Erythroblast (primary cell): ENCODE measurements at places on chromosomes 3 and 15.
A peak's percentile ranks its signal among the peaks of the same experiment; 100 is the strongest.

- DNase-seq, result no peak
Observed at GRCh38 chr3:37218206-37218605, 43.8 kb upstream of the LRRFIP2 start.

- no peak for DNase-seq
Observed at GRCh38 chr3:98702166-98702565, 61.0 kb upstream of the ST3GAL6 start.

DNA sequence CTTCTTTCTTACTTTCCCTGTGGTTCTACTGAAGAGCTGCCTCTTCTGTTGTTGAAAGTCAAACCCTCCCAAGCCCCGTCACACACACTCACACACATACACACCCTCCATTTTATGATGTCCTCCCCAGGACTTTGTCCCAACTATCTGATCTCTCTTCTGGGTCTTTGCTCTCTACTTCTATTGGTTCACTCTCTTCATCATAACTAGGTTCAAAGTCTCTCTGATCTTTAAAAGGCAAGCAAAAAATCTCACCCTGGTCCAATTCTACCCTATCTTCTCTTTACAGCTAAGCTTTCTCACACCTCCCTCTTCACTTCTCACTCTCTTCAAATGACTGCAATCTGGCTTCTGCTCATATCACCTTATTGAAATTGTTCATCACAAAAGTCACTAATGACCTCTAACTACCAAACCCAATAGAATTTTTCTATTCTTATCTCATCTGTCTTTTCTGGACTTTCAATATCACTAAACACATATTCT, 34.8 kb downstream of the LRRFIP2 start:
- DNase-seq, result peak; percentile 21

- no peak for DNase-seq
Observed at GRCh38 chr3:175445741-175446140, 586.6 kb downstream of the NAALADL2 start.

DNA sequence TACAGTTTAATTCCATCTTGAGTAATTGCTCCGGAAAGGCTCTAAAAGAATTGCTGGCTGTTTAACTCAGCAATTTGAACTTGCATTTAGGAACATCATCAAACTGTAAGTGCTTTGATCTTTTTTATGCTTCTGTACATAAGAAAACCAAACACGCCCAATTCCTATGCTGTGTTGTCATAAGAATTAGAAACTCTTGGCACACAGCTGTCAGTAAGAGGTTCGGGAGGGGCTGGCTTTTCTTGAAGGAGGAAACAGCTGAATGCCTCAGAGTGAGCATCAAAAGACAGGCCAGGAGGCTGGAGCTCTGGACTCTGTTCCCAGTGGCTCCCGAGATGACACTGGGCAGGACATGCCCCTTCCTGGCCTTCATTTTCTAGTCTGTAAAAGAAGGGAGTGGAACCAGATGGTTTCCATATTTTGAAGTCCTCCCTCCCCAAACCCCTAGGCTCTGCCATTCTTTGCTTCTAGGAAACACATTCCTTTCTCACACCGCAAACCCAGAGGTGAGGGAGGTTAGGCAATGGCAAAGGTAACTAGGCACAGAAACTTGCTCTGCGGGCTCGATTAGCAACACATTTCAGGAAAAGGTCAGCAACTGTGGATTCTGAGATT, 73.7 kb upstream of the DLG1 start:
- DNase-seq, result no peak

GRCh38 chr3:52279596-52279995, 1.1 kb upstream of the WDR82 start:
- no peak for DNase-seq

- no peak for DNase-seq
Observed at GRCh38 chr3:177601152-177601551, 403.9 kb upstream of the TBL1XR1 start.

- no peak for DNase-seq
Observed at GRCh38 chr3:125378762-125379161, 3.6 kb upstream of the ZNF148 start.

- no peak for DNase-seq
Observed at GRCh38 chr3:107945417-107946094, 145.3 kb downstream of the CD47 start.

DNA sequence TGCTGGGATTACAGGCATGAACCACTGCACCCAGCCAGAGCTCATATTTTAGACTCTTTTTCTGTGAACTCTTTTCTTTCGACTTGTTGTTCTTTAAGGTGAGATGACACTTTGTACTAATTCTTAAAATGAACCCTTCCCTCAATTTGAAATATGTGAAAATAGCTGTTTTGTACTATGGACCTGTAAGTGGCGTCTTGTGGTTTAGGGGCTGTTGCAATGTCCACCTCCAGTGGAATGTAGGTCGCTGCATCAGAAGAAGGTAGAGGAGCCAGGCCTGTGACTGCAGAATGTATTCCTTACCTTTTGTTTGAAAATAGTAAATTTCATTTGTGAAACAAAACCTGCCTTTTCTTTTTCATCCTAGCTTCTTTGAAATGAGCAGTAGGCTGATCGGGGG, 38.9 kb downstream of the FNDC3B start:
- no peak for DNase-seq

- DNase-seq, result no peak
Observed at GRCh38 chr15:29242456-29243242, 27.0 kb downstream of the NSMCE3 start.

GRCh38 chr3:151169262-151169947, 33.6 kb downstream of the GPR171 start:
- no peak for DNase-seq

GRCh38 chr3:72896996-72897757, 9.3 kb downstream of the GXYLT2 start:
- DNase-seq, result no peak

GRCh38 chr3:14633819-14634424, 17.6 kb upstream of the CCDC174 start:
- DNase-seq, result peak; percentile 79

- DNase-seq, result no peak
Observed at GRCh38 chr3:36381311-36381956, 1.1 kb downstream of the STAC start.

DNA sequence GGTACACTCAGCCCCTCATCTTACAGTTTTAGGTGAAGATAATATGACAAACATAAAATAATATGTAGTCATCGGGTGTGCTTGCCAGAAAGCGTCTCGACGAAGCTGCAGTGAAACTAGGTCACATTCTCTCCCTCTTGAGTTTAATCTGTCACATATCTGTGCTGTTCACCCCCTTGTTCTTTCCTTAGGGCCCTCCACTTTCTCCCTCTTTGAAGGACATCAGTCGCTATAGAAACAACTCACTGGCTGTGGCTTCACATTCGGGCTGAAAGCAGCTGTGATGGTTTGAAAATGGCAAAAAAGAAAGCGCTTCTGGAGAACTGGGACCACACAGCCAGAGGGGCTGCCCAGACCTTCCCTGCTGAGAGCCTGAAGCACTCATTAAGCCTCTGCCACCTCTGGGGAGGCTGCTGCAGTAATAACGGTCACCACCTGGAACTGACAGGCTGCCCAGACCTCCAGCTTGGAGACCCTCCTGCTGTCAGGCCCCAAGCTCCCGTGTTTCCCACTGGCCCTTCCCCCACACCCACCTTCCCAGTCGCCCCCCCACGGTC, 50.3 kb downstream of the ABTB1 start:
- DNase-seq, result no peak

DNA sequence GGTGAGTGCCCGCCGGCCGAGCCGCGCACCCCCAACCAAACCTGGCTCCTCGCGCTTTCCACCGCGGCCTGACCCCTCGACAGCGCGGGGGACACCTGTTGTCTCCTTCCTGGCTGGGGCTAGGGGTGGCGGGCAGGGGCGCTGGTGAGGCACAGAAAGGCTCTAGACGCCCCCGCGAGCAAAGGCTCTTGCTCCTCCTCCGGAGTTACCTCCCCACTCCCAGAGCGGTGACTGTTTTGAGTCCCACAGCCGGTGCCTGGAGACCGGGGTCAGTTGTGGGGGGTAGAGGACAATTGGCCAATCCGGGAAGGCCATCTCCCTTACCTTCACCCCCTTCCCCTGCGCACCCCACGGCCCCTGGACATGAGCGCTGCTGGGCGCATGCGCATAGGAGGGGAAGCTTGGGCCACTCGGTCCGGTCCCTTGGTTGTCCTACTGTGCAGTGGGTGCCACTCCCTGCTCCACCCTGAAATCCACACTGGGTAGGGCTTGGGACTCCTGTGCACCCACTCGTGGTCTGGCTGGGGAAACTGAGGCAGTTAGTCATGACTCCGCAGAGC, 554 bp downstream of the CHST13 start:
- DNase-seq, result no peak

GRCh38 chr3:5497497-5497896, 310.0 kb downstream of the EDEM1 start:
- peak; percentile 56 for DNase-seq

DNA sequence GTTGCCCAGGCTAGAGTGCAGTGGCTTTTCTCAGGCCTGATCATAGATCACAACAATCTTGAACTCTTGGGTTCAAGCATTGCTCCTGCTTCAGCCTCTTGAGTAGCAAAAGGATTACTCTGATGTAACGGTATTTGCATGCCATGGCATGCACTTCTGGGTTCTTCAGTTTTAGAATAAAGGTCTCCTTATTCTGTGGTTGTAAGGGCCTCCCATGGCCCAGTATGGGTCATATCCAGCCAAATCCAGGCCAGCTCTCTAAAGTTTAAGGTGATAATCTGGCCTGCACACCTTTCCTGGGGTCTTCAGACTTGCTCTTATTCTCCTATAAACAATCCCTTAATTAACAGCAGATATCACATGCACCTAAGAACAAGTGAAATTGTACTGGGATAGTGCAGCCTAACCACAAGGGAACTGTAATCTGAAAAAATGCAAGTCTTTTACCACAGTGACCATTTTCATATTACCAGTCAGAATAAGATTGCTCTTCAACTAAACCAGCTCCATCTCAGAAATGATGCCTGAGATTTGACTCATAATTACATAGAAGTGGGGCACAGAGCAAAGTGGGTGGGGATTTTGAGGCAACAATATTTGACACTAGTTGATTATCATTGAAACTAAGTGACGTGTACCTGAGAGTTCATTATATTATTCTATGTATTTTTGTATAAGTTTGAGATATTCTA, 25.4 kb downstream of the COMMD2 start:
- no peak for DNase-seq

DNA sequence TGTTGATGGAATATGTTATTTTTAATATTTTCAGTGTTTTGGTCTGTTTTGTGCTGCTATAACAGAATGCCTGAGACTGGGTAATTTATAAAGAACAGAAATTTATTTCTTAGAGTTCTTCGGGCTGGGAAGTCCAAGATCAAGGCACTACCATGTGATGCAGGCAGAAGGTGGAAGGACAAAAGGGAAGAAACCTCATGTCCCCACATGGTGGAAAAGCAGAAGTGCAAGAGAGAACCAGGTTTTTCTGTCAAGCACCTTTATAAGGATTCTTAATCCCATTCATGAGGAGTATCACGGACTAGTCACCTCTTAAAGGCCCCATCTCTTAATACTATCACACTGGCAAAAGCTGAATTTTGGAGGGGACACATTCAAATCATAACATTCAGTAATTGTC, 57.9 kb upstream of the EPHB3 start:
- DNase-seq, result no peak

GRCh38 chr3:184786280-184786941, 25.6 kb upstream of the VPS8 start:
- no peak for DNase-seq

GRCh38 chr3:171057072-171057471, 30.6 kb upstream of the SLC2A2 start:
- DNase-seq, result no peak

GRCh38 chr3:136778865-136779264, 26.7 kb upstream of the STAG1 start:
- no peak for DNase-seq

- DNase-seq, result no peak
Observed at GRCh38 chr3:132038198-132038825, 3.5 kb upstream of the CPNE4 start.

- DNase-seq, result no peak
Observed at GRCh38 chr3:66326340-66326739, 105.5 kb downstream of the SLC25A26 start.

GRCh38 chr3:162391301-162391700, 894.7 kb downstream of the OTOL1 start:
- no peak for DNase-seq

DNA sequence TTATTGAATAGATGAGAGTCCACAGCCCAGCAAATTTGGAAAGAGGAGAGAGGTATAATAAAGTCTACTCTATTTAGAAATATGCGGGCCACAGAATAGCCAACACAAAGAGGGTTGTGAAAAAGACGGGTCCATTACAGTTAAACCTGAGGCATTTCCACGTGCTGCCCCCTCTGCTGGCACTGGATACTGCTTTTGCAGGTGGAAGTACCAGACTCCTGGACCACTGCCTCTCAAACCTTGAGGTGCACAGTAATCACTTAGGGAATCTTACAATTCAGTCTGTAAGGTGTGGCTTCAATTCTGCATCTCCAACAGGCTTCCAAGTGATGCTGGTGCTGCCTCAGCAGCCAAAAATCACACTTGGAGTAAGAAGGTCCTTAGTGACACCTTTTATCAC, 3.0 kb upstream of the TFDP2 start:
- DNase-seq, result peak; percentile 22

- no peak for DNase-seq
Observed at GRCh38 chr15:70777170-70777926, 14.0 kb upstream of the UACA start.

GRCh38 chr3:47444103-47444502, 31.6 kb downstream of the SCAP start:
- DNase-seq, result no peak

DNA sequence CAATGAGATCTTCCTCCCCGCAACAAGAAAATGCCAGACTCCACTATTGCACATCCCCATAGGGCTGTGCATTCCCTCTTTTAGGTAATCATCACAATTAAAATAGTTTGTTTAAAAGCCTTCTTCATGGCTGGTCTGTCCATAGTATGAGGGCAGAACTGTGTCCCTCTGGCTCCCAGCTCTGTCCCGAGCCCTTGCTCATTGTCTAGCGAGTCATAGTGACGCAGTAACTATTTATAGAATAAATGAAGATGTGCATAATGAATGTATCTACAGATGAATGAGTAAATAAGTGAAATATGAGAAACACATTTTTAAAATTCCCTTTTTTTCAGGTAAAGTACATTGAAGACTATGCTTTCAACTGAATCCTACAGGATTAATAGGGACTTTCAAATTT, 128.4 kb upstream of the TMC3 start:
- DNase-seq, result no peak

DNA sequence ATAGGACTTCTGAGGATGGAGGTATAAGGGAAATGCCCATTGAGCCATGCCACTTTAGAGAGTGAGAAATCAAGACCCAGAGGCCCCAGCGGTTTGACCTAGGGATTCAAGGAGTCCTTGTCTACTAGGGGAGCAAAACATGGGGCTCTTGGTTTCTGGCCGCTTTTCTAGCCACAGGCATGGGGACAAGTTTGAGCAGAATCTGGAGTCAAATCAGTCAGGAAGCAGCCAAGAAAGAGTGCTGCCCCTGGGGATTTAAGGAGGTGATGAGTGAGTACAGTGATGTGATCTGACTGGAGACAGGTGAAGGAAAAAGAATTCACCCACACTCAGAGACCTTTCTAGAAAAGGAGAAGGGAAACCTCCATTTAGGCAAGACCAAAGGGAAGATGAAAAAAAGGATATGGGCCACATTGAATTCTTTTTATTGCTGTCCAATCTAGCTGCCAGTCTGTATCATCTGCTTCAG, 244.0 kb upstream of the TBC1D5 start:
- no peak for DNase-seq

- DNase-seq, result no peak
Observed at GRCh38 chr3:459311-459670, 262.7 kb downstream of the CHL1 start.
